ENCODE measurements at places on chromosomes 3 and 15.

DNA sequence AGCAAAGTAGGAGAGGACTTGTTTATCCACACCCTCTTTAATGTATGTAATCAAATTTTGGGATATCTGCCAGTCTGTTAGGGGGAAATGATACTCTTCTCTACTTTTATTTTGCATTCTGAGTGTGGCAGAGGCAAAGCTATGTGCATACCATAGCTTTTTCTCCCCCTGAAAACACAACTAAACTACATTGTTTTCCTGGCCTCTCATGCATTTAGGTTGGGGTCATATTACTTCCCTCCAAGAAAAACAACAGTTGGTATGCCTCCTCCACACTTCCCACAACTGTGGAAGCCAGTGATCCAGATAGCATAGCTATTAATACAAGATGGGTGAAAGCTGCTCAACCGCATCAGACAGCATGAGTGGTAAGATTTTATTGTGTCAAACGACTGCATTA lies 6.9 kb downstream of the RPL15 start:
- DNase-seq, result no peak

- DNase-seq, result no peak
Measured at GRCh38 chr3:110902453-110903085, 169.0 kb upstream of the NECTIN3 start.

DNA sequence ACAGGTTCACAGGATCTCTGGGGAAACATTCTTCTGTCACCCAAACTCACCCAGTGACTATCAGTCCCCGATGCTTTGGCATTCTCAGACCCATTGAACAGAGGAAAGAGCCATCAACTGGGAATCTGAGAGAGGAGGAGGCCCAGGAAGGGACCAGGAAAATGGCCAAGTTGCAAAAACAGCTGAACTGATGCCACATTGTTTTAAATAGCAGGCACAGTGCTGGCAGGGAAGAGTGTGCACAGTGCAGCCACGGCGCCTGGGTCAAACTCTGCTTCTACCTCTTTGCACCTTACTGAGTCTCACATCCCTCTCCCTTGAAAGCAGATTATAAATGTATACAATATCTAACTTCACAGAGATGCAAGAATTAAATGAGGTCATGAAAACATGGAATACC lies 66.4 kb downstream of the SRGAP3 start:
- DNase-seq, result no peak

- no peak for DNase-seq
Measured at GRCh38 chr15:53323191-53323590, 436.3 kb downstream of the WDR72 start.

GRCh38 chr3:195063581-195064193 lies 207.3 kb downstream of the XXYLT1 start:
- no peak for DNase-seq

DNA sequence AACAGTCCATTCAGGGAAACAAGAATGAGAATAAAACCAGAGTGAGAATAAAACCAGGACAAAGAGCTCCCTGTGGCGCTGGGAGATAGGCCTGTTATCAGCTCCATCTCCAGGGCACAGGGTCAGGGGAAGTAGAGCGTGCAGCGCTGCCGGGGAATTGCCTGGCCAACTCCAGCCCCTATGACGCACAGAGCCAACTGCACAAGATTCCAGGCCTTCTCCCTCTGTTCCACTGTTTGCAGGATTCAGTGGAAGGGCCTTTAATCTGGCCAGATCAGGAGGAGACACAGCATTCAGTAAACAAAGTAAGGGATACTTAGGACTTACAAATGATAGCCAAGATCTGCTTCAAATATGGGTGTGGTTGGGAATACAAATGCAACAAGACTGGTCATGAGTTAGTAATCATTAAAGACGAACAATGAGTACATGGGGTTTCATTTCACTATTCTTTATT lies 49.4 kb downstream of the ITGB5 start:
- DNase-seq, result peak; percentile 75

All from Right ventricle myocardium superior (tissue), 1 donor.